ENCODE measurements at places on chromosomes 3 and 15. TPM values are rescaled to one million over a fixed set of nuclear protein-coding genes. Genes with fewer than 3 reads are reported as not detected.

- DNase-seq = peak; percentile 34
Measured at GRCh38 chr3:187000711-187001151, 70.4 kb downstream of the ST6GAL1 start.

DNA sequence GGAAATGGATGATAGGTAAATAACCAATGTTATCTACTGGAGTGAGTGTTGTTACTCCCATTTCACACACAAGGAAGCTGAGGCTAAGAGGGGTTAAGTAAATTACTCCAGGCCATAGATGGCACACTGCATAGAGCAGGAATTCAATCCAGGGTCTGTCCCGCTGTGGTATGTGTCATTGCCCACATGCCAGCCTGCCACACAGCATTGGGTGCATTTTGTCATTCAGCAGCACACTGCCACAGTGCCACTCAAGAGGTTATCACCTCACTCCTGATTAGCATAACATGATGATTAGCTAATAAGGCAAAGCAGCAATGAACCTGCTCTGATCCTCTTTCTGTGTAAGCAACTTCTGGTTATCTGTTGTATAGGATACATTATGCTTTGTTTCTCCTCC lies 157.4 kb upstream of the CTNNB1 start:
- DNase-seq = no peak

DNA sequence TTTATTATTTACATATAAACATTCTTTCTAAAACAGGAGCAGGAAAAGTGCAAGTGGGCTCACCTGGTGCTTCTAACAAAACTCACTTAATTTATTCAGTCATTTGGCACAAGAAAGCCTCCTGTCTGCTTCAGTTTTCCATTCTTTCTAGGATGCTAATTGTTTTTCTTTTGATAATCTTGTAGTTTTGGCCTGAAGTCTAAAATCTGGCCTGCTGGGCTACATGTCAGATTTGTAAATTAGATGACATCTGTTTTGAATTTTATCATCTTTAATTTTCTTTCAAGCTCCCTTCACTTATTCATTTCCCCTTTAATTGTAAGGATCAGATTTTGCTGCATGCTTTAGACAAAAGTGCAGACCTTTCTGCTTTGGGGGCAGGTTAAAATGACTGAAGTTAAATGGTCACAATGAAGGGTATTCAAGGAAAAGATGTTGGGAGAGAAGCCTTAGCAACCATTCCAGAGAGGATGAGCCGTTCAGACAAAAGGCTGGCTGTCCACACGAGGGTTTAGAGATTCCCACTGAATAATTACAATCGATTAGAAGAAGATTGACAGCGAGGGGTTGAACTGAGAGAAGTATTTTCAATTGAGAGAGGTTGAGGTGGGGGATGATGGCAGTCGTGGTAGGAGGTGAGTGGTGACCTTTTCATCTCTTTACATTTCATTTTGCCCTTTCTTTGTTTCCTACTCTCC lies 59.9 kb upstream of the PTX3 start:
- DNase-seq = no peak

LDHAL6B gene
- not detected for total RNA-seq

GRCh38 chr3:120741320-120741719 lies 996 bp downstream of the RABL3 start:
- DNase-seq = no peak

ROPN1 gene
- not detected for total RNA-seq

DNA sequence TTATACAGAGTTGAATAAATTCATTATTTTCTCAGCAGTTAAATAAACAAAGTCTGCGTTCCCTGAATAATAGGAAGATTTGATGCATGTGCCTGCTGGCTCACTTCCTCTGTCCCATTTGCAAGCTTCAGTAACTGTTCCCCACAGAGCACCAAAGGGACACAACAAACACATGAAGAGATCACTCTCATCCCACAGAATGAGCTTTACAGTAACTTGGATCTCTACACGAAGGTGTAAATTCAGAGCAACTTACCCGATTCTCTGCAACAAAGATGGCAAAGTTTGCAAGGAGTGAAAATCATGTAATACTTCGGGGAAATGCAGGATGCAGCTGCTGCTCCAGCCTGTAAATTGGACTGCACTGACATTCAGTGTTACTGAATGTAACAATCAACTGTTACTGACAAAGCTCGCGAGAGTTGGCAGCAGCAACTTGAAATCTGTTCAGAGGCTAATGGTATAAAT lies at the start of gene BCHE:
Gene BCHE, minus strand, starts transcription at position 366 of the 468 bp plus-strand sequence. CDS start 6,390 bp downstream, outside the sequence.
- no peak for DNase-seq

GRCh38 chr3:49111347-49111746 lies 6.8 kb upstream of the QARS1 start:
- DNase-seq = no peak

DNA sequence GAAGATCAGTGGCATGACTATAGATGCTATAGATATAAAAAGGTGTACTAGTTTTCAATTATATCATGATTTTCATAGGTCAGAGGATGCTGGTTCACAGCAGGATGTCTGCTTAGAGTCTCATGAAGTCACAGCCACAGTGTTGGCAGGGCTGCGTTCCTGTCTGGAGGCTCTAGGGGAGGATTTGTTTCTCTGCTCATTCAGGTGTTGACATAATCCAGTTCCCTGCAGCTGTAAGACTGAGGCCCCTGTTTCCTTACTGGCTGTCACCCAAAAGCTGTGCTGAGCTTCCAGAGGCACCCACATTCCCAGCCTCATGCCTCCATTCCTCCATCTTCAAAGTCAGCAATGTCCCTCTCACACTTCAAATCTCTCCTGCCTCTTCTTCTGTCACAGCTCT lies 170.7 kb downstream of the OCA2 start:
- DNase-seq = no peak

CFAP92 gene
- 0.40 TPM for total RNA-seq

NUP210 gene
- 131 TPM for total RNA-seq

DNA sequence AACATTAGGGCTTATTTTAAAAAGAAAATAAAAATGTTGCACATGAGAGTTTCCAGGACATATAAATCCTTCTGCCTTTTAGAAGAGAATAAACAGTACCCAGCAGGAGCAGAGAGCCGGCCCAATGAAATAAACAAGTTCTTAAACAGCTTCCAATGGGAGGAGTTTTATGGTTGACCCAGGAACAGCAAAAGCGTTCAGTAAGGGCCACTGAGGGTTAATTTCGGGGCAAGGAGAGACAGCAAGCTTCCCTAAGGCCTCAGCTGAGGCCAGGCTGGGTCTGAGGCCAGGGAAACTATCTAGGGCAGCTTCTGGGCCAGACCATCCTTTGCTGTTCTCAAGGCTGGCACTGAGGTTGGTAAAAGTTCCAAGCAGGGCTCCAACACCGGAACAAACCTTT lies 3.4 kb downstream of the PDZRN3 start:
- no peak for DNase-seq

DNA sequence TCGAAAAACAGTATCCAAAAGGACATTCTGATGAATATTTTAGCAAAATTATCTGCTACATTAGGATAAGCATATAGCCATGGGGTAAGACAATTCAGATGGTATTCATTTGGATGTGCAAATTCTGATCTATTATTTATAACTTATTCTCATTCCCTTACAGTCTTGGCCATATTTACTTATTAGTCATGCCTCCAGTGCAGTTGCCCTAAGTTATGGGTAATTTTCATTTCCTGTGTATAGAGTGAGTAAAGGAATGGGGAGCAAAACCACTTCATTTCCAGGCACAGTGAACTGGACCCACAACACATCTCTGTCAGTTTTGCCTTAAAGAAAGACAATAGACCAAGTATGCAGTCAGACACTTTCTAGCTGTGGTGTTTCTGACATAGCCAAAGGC lies 134.3 kb downstream of the POLQ start:
- no peak for DNase-seq

CCDC80 gene
- not detected for total RNA-seq

GRCh38 chr3:174439331-174440252 lies 419.5 kb upstream of the NAALADL2 start:
- DNase-seq = no peak

RASL12 gene
- total RNA-seq = not detected

GRCh38 chr3:73499787-73500186 lies 125.0 kb downstream of the PDZRN3 start:
- no peak for DNase-seq

DNA sequence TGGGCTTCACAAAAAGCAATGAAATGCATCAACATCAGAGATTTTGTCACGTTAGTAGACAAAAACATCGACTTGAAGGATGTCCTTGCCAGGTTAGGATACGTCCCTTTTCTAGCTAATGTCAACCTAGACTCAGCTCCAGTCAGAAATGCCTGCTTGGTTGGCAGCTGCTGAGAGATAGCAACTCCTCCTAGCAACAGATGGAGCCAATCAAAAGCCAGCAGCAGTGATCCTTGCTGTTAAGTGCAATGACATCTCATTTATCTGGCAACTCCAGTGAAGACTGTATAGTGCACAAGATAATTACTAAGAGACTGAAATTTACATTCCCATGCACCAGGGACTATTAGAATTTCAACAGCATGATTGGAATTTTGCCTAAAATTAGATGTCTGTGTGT lies 424.1 kb downstream of the FGF12 start:
- DNase-seq = no peak
